Skeletal muscle cell (primary cell): ENCODE measurements at places on chromosomes 12 and 14.

DNA sequence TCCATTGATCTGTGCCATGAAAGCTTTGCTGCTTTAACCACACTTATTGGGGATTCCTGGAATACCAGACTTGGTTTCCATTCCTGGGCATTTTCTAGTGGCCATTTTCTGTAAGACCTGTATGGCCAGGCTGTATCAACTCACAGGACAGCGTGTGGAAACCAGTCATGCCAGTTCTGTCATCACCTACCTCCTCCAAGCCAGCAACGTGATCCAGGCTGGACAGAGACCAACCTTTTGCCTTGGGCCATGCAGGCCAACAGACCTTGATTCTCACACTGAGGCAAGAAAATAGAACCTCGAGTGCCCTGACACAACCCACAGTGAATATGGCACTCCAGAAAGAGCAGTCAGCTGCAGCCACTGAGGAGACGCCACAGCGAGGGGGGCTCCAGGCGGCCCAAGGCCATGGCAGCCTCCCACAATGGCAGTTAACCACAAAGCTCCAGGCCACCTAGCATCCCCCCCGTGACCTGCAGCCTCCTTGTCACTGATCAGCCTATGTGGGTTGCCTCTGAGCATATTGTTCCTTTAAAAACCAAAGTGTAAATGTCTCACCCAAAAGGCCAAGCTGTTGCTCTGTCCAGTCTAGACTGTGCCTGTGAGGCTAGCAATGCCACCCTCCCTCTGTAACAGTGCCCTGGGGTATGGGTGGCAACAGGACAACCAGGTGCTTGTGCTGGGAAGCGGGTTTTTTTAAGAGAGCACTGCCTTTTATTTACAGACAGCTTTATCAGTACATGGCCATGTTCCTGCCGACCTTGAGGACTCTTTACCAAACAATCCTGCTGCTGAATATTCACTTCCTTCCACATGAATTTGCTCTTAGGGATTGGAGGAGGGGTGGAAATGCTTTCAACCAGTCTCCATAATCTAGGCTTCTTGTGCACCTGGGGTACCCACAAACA, 168.7 kb upstream of the HIF1A start:
- DNase-seq, result no peak

DNA sequence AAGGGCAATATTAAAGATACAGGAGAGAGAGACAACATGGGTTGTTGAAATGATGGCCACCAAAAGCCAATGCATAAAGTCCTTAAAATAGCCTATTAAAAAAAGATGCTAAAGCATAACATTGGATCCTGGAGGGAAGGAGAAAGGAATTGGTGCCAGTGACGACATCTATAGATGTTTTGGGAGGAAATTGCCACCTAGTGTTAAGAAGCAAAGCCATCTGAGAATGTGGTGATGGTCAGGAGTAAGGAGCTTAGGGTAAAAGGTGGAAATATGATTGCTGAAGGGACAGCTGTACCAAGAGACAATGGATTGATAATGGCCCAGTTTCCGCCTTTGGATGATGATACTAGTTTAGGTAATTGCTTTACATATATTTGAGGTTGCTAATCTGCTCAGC, 85.1 kb downstream of the TMEM30B start:
- no peak for DNase-seq

DNA sequence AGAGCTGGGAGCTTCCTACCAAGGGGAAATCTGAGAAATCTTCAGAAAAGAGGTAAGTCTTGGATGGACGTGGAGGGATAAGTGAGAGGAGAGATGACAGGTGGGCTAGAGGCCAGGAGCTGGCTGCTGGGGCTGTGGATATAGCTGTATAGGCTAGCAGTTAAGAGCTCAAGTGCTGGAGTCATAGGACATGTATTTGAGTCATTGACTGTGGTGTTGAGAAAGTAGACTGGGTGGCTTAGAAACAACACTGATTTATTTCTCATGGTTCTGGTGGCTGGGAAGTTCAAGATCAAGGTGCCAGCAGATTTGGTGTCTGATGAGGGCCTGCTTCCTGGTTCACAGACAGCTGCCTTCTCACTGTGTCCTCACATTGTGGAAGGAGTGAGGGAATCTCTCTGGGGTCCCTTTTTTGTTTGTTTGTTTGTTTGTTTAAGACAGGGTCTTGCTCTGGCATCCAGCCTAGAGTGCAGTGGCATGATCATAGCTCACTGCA, 151.1 kb upstream of the FUT8 start:
- no peak for DNase-seq

GRCh38 chr14:93546642-93547041, 115.9 kb downstream of the UNC79 start:
- DNase-seq, result no peak

DNA sequence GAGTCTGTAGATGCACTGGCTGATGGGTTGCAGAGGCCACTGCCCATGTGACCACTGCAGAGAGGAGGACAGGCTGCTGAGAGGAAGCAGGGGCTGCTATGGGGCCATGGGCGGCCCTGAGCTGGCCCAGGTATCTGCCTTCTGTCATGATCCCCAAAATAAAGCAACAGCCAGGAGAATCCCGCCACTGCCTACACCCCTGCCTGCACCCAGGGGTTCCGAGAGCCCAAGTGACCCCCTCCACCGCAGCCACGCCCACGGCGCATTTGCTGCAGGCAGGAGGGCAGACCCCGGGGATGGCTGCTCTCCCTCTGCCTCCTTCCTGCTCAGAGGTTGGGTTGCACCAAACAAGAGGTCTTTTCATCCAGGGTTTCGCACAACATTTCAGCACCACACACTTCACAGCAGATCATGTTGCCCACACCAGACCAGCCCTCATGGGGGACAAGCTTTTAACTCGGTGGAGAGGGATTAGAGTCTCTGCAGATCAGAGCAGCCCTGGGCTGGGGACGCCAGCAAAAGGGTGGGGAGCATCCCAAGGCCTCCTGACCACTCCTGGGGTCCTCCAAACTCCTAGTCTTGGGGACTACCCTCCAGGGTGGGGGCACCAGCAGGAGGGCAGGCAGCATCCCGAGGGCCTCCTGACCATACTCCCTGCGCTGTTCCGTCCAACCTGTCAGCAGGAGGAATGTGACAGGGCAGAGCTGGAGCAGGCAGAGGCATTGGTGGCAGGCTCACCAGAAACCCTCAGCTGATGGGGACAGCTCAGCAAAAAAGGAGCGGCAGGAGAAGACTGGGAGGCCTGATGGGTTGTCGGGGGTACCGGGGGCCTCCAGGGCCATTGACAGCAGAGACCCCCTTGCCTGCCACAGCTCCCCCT, 14.1 kb downstream of the CCDC85C start:
- DNase-seq, result no peak

GRCh38 chr12:41681898-41682297, 462.8 kb downstream of the GXYLT1 start:
- no peak for DNase-seq

GRCh38 chr12:95169368-95169767, 47.9 kb downstream of the FGD6 start:
- DNase-seq, result peak; percentile 48

DNA sequence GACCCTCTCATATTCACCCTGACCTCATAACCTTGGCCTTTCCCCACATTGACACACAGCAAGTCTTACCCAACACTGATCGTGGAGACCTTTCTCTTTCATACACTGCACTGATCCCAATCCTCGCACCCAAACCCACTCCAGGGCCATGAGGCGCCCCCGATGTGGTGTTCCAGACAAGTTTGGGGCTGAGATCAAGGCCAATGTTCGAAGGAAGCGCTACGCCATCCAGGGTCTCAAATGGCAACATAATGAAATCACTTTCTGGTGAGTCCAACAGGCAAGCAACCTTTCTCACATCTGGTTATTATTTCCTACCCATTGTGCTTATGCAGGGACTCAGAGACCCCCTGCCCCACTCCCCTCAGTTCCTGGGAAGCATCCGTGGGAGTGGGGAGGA, 5.4 kb downstream of the MMP14 start:
- DNase-seq, result no peak

GRCh38 chr14:92877757-92878431, 45.1 kb upstream of the CHGA start:
- DNase-seq, result no peak

DNA sequence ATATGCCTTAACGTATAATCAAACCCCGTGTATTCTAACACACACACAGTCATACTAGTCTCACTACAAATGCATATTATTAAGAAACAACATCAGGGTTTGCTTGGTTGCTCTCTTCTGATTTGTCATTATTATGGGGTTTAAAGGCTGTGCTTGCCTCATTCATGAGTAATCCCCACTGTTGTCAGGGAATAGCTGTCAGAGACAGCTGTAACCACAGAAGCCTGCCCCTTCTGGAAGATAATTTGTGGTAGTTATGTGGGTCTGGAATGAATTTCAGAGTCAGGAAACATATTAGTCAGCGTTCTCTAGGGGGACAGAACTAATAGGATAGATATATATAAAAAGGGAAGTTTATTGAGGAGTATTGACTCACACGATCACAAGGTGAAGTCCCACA, 456.9 kb upstream of the TMEM132C start:
- peak; percentile 97 for DNase-seq

DNA sequence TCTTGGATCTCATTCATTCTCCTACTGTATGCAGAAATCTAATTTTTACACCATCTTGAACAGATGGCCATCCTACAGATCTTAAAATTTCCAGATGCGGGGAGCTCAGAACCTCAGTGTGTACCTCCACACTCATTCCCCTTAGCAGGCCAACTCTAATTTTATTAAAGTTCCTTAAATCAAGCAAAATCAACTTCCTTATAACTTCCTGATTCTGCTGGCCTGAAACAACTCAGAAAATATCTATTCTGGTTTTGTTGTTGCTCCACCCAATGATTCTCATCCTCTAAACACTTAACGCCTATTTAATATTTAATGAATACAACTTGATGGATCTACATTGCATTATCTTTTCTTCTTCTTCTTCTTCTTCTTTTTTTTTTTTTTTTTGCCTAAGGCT, 3.1 kb downstream of the EMP1 start:
- DNase-seq, result no peak

GRCh38 chr12:48688836-48689235, 6.8 kb upstream of the KANSL2 start:
- no peak for DNase-seq

GRCh38 chr14:71467361-71467811, 464.8 kb upstream of the RGS6 start:
- DNase-seq, result no peak

DNA sequence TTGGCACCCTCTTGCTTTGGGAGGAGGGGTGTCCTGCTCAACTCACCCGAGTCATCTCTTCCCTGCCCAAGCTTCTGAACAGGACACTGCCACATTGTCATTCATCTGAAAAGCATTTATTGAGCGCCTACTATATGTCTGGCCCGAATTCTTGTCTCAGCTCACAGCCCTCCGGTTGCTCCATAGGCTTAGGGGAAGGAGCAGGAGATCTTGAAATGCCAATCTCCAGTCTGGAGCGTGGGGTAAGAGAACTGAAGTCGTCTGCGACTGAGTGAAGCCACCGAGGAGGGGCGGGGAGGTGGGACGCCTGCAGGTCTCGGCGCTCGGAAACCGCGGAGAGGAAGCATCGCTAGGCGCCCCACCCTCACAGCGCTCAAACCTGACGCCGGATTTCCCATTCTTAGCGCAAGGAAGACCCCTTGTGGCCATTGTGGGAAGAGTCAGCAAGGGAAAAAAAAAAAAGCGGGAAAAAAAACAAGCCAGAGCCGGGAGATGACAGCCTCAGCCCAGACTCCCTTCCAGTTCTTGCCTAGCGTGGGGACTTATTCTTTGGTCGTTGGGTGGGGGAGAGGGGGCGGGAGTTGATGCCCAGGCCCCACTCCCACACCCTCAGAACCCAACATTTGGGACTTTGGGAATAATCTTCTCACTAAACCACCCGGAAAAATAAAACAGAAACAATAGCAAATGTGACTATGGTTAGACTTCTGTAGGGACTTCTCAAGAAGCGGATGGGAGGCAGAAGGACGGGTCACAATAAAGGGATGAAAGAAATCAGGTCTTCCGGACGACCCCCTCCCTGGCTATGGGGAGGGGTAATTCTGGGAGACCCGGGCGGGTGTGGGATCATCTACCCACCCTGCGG, 28.2 kb upstream of the SMUG1 start:
- no peak for DNase-seq

DNA sequence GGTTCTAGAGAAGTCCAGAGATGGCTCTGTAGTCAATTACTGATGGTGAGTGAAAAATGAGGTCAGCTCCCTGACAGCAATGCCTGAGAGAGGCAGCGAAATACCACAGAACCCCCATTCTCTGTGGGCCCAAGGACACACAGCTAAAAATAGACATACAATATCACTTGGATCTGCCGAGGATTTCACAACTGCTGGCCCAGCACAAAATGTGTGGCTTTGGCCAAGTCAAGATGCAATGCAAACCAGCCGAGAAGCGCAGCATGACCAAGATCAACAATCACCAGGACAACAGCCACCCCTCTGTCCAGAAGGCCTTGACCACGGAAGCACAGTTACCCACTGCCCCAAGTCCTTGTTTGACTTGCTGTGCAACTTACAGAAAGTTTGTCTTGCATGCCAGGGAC, 52.2 kb downstream of the CKAP4 start:
- peak; percentile 48 for DNase-seq

DNA sequence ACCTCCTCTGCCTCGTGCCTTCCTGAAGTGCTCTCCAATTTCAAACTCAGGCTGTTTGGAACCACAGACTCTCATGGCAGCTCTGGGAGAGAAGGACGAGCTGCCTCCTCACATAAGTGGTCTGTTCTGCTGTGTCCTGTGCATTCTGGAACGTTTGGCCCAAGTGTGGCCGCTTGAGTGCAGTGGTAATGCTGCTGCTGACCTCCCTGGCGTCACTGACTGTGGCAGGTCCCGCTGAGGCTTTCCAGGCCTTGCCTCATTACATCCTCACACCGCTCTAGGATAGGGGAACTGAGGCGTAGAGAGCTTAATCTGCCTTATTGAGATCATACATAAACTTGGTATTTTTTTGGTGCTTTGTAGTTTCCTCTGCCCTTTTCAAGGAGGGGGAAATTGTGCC, 14.2 kb downstream of the CCDC92 start:
- no peak for DNase-seq

- no peak for DNase-seq
These were observed 70.8 kb upstream of the TMCC3 start for GRCh38 chr12:94721173-94721572.

DNA sequence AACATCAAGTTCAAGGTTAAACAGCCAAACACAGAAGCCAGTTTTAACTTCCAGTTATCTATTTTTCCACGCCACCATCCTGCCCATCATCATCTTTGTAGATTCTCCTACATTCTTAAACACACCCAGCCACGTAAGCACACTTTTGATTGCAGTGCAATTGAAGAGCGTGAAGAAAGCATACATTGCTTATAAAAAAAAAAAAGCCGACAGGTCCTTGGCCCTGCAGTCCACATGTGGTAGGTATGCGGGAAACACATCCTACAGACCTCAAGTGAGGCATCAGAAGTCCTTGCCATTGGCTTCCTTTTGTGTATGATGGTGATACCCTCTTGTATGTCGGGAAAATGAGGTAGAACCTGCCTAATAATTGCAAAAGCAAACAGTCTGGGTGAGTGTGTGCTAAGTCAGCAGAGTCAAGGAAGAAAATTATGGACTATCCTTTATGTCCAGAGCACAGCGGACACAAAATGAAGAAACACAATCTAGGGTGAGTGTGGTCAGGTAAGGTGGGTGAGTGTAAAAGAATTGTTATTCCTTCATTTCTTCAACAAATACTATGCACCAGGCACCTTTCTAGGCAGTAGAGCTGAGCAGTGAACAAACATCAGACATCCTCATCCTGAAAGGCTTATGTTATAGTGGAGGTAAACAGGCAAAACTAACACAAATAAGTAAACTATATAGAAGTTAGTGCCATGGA, 51.5 kb downstream of the EID3 start:
- DNase-seq, result no peak
